ENCODE measurements at places on chromosomes 7 and 10.

- no peak for DNase-seq
These were observed 417.1 kb upstream of the KLF6 start for GRCh38 chr10:4201866-4202825.

GRCh38 chr7:4297918-4298219 is 384.2 kb upstream of the FOXK1 start:
- no peak for DNase-seq

GRCh38 chr7:104843198-104843597 is 170.8 kb upstream of the KMT2E start:
- no peak for DNase-seq

DNA sequence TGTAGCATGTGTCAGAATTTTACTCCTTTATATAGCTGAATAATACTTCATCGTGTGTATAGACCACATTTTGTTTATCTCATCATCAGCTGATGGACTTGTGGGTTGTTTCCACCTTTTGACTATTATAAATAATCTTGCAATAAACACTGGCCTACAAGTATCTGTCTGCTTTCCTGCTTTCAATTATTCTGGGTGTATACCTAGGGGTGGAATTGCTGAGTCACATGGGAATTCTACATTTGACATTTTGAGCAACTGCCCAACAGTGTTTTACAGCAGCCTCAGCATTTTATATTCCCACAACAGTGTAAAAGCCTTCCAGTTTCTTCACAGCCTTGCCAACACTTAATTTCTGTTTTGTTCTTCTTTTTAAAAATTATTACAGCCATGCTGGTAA is 200.3 kb upstream of the PRSS1 start:
- no peak for DNase-seq

DNA sequence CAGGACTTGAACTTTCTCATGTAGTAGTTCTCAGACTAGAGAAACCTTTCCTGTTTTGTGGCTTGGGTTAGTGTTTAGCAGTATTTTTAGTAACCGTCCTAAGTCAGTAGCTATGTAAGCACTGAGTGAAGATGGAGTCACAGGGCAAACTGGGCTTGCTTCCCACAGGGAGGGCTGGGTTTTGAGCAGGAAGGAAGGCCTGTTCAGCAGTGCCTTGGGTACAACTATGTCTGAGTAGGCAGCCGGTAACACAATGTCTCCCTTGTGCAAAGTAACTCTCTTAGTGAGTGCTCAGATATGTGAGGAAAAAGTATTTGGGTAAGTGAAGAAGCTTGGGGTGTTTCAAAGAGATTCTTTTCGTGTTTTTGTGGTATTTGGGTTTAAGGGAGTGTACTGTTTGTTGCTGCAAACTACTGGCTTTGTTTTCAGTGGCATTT is 96.4 kb downstream of the CCSER2 start:
- DNase-seq = no peak

GRCh38 chr10:72525689-72526088 is 100.2 kb downstream of the MICU1 start:
- no peak for DNase-seq

- DNase-seq = no peak
These were observed 120.0 kb downstream of the CRPPA start for GRCh38 chr7:16301291-16301690.

- DNase-seq = no peak
These were observed 163.7 kb downstream of the SRPK2 start for GRCh38 chr7:105224884-105225651.

- DNase-seq = no peak
These were observed 58.8 kb downstream of the TSPAN12 start for GRCh38 chr7:120799147-120799546.

DNA sequence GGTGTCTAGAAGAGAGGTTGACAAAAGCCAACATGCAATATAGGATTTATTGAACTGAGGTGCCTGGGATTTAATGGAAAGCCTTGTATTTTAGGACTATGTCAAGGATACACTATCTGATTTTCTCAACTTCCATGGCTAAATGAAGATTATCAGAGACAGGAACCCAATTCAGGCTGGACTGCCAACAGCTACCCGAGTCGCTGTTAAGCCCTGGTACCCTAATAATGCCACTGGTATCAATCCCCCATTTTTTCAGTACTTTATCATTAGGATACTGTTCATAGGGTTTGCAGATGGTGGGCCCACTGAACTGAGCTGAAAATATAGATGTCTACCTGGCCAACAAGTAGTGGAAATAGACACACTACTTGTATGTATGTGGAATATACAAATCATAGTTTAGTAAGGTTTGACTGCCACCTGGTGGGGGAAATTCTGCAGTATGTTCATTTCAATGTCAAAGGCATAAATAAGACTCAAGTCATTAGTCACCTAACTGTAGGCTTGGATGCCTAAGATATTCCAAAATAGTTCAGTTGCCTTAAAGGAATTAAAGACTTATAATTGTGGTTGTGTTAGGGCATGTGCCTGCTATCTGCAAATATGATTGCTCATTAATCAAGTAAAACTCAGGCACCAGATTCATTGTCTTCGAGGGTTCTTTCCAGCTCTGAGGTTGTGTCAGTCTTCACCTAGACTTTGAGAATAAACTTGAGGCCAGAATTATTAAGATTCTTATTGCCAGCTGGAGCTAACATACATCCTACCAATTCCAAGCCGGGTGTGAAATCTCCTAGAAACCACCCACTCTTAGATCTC is 34.1 kb upstream of the NOBOX start:
- no peak for DNase-seq

DNA sequence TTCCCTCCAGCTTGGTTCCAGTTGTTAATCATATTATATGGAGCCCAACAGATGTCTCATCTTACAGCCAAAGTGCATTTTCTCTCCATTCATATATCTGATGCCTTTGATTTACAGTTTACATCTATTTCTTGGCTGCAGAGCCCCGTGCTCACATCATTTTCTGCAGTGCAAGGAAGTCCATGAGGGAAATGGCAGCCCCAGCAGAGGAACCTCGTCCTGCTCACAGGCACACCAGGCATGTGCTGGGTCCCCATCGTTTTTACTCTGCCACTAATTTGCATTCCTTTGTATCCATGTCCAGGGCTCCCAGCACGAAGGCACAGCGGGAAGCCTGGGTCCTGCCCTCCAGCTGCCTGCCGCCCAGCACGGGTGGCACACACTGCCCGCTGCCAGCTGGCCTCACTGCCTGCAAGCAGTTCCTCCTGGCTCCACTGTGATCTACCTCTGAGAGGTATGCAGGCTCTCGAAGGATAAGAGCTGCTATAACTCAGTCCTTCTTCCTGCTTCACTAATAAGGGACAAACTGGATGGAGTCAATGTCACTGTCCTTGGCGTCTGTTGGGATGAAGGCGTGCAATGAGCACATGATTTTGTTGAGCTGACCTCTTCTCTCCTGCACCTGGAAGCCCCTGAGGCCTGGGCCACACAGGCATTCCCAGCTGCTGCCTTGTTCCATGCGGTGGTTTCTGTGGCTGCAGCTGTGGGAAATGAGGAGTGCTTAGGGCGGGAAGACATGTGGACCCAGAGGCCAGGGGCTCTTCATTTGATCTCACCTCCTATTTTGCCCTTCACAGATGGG is 583.6 kb upstream of the MGMT start:
- DNase-seq = no peak

- no peak for DNase-seq
These were observed 159.8 kb upstream of the STEAP1 start for GRCh38 chr7:89994483-89994882.

GRCh38 chr7:66205741-66206090 is 582 bp downstream of the TPST1 start:
- no peak for DNase-seq

GRCh38 chr7:13980474-13980873 is 9.0 kb downstream of the ETV1 start:
- no peak for DNase-seq

DNA sequence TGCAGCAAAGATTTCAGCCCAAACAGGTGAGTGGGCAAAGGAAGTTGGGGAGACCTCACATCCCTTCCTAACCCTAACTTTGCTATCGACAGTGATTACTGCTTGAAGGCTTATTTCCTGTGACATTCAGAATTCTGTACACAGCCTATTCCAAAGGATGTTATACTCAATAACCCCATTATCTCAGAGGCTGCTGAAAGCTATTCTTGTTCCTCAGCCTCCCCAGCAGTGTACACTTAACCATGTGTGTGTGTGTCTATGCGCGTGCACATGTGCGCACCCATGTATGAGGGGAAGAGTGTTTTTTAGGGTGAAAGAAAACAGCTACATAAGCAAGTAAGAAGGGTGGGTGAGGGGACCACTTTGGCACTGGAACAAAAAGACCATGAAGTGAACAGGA is 90.4 kb upstream of the KCNIP2 start:
- DNase-seq = no peak

- peak; percentile 13 for DNase-seq
These were observed 56.0 kb downstream of the LGI1 start for GRCh38 chr10:93813507-93814465.

GRCh38 chr7:74430961-74431466 is 22.7 kb upstream of the GTF2IRD1 start:
- DNase-seq = no peak

DNA sequence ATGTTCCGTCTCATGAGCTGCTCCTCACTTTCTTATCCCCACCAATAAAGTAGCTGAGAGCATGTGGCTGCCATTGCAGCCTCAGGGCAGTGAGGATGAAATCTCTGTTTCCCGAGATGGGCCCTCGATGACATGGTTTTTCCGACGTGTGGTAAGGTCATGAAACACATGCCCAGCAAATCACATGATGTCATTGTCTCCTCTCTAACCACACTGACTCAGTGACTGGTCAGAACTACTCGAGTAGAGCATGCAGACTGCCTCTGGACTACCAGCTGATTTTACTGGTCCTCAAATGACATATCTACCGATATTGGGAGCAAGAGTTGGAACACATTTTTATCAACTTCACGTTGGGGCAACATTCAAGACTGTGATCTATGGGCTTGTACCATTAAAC is 786.1 kb downstream of the CNTNAP2 start:
- no peak for DNase-seq

GRCh38 chr7:7731732-7732131 is 13.3 kb upstream of the RPA3 start:
- DNase-seq = no peak

GRCh38 chr10:26464632-26465280 is 26.6 kb downstream of the APBB1IP start:
- no peak for DNase-seq

DNA sequence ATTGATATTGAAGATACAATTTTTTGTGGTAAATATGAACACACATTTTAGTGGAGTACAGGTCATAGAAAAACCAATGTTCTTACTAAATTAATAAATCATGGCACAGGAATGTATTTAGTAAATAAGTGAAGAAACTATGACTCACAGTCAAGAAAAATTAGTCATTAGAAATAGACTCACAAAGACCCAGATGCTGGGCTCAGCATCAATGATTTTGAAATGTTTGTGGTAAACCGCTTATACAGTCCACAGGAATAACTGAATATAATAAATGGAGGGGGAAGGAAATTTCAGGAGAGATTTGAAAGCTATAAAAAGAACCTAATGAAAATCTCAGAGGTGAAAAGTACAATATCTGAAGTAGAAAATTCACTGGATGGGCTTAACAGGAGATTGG is 138.3 kb upstream of the ADCY1 start:
- DNase-seq = no peak

- no peak for DNase-seq
These were observed 263.9 kb downstream of the ETV1 start for GRCh38 chr7:13725591-13725990.

DNA sequence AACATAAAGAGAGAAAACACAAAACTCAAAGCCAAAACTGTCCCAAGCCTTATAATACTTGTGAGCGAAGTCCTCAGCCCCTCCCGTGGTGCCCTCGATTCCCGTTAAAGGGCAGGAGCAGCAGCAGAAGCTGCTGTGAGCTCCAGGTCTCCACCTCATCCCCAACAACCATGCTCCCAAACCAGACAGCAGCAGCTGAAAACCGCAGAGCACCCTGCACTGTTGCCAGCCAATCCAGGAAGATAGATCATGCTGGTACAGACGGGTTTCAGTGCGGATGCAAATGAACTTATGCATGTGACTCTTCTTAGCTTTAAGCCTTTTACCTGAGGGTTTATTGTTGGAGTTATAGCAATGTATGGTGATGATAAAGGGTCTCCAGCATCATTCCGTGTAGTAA is 97.9 kb downstream of the DNAJB6 start:
- DNase-seq = no peak

GRCh38 chr7:45132708-45133320 is 21.3 kb upstream of the TBRG4 start:
- no peak for DNase-seq

DNA sequence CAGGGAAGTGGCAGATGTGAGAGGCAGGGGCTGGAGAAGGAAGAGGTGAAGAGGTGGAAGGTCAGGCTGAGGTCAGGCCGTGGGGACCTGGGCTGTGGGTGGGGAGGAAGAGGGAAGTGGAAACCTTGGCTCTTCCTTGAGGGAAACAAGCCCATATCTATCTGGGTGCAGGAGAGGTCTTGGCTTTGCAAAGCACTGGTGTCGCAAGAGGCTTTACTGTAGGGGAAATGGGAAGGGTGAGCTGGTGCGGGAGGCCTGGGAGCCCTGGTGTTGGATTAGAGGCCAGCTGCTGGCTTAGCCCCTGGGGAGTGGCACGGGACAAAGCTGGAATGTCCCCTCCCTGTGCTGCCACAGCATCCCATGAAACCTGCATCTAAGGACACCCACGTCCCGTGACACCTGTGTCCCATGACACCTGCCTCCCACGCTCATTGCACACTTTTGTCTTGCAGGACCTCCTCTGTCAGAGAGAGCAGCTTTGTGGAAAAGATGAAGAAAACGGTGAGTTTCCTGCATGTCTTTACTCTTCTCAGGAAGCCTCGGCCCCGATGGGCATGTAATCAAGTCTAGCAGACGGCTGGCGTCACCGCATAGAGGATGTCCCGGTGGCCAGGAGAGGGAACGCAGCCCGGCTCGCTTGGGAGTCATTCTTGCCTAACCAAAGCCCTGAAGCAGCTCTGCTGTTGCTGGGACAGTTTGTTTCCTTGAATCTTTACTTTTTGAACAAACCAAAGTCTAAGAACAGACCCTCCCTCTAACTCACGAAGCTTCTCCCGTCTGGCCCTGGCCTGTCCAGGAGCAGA is 22.2 kb downstream of the TMEM120A start:
- DNase-seq = no peak

- no peak for DNase-seq
These were observed 40.1 kb upstream of the LRRC4 start for GRCh38 chr7:128071376-128071775.

- no peak for DNase-seq
These were observed 64.0 kb downstream of the MTPAP start for GRCh38 chr10:30284865-30285594.

DNA sequence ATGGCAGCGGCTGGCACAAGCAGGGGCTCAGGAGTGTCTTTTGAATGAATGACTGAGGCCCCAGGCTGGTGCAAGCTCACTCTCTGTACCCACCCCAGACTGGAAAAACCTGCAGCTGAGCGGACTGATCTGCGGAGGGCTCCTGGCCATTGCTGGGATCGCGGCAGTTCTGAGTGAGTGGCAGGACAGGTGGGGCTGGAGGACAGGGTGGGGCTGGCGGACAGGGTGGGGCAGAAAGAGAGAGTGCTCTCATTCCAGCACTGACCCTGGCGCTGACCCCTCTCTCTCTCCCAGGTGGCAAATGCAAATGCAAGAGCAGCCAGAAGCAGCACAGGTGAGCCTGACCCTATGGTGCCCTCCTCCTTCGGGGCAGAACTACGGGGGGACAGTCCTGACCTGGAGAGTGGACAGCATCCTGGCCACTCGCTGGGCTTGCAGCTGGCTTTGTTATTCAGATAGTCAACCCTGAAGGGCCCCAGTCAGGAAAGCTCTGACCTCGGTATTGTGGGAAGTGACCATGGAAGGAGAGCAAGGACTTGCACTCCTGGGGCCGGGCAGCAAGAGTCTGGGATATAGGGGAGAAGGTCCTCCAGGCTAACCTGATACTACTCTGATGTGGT is 4.1 kb downstream of the FXYD4 start:
- DNase-seq = no peak

Measured in stimulated activated naive CD4-positive, alpha-beta T cell treated with Interleukin-2 at 50 U/mL for 16 hours (primary cell).